NK-92 treated with Interleukin-12 subunit alpha and Interleukin-12 subunit beta, amount 100 ng/mL, for 24 hours (cell line): ENCODE measurements at places on chromosomes 12 and 14.

GRCh38 chr12:91381309-91381804, 198.7 kb upstream of the DCN start:
- no peak for DNase-seq

DNA sequence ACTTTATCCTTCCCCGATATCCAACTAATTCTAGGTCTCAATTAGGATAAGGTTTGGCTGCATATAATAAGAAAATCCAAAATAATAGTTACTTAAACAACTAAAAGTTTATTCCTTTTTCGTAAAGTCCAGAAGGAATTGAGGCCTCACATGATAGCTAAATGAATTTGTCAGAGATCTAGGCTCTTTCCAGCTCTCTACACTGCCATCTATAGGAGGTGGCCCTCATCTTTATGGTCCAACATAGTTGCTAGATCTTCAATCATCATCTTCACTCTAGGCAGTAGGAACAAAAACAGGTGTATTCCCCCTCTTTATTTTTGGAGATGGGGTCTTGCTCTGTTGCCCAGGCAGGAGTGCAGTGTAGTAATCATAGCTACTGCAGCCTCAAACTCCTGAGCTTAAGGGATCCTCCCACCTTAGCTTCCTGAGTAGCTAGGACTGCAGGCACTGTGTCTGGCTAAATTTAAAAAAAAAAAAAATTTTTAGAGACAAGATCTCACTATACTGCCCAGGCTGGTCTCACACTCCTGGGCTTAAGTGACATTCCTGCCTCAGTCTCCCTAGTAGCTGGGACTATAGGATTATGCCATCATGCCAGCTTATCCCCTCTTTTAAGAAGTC, 46.5 kb upstream of the SAV1 start:
- DNase-seq = no peak

DNA sequence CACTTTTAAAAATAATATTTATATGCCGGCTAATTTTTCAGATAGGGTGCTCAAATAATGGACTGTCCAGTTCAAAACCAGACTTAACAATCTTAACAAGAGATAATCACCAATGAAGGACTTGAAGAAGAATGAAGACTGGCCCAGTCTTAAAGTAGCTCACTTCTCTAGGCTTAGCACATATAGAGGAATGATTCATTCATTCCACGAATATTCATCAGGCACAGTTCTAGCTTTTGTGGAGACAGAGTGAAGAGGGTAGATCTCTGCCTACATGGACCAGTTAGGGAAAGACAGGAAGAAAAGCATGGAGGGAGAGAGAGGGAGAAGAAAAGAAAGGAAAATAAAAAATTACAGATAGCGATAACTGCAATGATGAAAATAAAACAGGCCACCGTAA, 42.8 kb upstream of the METAP2 start:
- DNase-seq = no peak

GRCh38 chr12:1830401-1830845, 10.1 kb downstream of the LRTM2 start:
- no peak for DNase-seq

DNA sequence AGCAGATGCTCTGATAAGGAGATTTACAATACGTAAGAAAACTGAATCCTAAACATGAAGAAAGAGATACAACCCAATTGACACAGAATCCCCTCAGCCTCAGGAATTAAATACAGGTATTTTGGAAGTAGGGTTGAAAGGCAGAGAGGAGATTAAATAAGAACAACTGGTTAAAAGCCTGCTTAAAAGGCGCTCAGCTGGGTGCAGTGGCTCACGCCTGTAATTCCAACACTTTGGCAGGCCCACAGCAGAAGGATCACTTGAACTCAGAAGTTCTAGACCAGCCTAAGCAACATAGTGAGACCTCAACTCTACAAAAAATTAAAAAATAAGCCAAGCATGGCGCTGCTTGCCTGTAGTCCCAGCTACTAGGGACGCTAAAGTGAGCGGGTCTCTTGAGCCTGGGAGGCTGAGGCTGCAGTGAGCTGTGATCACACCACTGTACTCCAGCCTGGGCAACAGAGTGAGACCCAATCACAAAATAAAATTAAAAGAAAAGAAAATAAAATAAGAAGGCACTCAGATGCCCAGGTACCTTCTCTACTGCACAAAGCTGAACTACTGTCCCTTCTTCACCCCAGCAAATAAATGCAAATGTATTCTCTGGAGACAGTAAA, 32.9 kb downstream of the MED13L start:
- no peak for DNase-seq

DNA sequence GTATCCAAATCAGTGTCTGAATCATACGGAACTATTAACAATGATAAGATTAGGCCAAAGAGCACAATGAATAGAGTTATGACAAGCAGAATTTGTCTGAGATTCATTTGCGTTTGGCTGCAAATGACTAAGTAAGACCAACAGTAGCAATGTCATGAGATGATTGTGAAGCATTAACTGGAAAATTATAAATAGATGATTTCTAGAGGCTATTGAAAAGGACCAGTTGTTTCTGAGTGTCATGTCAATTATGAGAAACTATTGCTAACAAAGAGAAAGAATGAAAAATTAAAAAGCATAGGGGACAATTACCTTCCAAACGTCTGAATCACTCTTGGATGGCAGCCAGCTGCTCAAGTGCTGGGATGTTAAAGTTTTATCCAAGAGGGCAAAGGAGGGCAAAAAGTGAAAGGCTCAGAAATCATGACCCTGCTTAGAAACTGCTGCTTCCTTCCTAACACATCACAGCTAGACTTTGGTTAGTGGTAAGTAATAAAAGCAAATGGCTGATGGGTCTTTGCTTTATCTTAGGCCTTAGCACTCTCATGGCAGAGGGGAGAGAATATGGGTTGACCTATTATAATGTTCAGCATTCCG, 89.0 kb downstream of the AKAP6 start:
- no peak for DNase-seq

- no peak for DNase-seq
Measured at GRCh38 chr12:111469401-111469800, 63.7 kb downstream of the SH2B3 start.

DNA sequence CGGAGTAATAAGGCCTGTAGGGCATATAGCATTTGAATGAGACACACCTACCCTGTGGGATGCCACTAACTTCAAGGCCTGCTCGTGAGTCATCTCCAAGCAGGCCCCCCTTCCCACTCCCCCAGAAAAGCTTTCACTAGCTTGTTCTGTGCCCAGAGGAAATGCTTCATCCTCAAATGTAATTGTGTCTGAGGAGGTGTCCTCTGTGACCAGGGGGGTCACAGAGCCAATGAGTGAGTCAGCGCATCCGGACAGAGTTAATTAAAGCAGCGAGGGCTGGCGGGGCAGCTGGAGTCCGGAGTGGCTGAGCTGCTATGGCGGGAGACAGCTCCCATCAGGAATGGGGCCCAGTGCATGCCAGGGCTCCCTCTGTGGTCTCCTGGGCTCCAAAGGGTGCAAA, 27.0 kb upstream of the ESRRB start:
- no peak for DNase-seq

DNA sequence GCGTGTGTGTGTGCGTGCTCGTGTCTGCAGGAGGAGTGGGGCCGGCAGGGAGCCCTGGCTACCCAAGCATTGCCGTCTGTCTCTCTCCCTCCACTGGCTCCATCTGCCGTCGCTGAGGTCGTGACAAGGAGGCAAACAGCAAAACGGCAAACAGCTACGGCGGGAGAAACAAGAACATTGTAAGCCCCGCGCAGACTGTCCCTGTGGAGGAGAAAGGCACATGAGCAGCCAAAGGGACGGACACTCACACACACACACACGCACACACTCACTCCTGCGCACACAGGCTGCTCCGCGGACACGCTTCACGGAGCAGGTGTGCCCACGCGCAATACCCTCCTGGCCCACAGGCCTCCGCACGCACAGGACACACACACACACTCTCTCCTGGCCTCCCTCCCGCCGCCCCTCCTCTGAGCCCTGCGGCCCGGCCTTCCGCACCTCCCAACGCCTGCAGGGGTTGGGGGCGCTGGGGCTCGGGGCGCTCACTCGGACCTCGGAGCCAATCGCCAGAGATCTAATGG, 905 bp downstream of the CISTR start:
- no peak for DNase-seq

GRCh38 chr14:35231207-35231760, 60.9 kb upstream of the PSMA6 start:
- DNase-seq = no peak

- no peak for DNase-seq
Measured at GRCh38 chr14:100147691-100148464, 11.6 kb downstream of the DEGS2 start.

GRCh38 chr12:129807136-129807535, 96.7 kb downstream of the TMEM132D start:
- DNase-seq = no peak

GRCh38 chr12:6472491-6472890, 2.0 kb upstream of the VAMP1 start:
- DNase-seq = no peak

DNA sequence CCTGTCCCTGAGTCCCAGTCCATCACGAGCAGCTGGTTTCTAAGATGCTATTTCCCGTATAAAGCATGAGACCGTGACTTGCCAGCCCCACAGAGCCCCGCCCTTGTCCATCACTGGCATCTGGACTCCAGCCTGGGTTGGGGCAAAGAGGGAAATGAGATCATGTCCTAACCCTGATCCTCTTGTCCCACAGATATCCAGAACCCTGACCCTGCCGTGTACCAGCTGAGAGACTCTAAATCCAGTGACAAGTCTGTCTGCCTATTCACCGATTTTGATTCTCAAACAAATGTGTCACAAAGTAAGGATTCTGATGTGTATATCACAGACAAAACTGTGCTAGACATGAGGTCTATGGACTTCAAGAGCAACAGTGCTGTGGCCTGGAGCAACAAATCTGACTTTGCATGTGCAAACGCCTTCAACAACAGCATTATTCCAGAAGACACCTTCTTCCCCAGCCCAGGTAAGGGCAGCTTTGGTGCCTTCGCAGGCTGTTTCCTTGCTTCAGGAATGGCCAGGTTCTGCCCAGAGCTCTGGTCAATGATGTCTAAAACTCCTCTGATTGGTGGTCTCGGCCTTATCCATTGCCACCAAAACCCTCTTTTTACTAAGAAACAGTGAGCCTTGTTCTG, 41.6 kb downstream of the DAD1 start:
- no peak for DNase-seq

DNA sequence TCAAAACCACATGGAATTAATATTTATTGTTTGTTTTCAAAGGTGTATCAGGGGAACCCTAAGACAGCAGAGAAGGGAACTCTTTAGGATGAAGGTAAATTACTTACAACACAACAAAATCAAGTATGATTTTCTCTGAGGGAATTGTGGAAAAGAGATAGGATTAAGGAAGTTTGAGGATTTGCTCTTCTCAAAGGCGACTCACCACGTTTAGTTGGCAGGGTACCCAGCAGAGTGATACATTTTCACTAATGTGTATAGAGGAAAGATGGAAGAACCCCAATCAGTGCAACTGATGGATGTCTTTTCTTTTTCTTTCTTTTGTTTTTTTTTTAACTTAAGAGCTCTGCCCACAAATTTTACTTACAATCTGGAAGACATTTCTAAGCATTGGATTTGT, 499.2 kb downstream of the CCER1 start:
- no peak for DNase-seq

DNA sequence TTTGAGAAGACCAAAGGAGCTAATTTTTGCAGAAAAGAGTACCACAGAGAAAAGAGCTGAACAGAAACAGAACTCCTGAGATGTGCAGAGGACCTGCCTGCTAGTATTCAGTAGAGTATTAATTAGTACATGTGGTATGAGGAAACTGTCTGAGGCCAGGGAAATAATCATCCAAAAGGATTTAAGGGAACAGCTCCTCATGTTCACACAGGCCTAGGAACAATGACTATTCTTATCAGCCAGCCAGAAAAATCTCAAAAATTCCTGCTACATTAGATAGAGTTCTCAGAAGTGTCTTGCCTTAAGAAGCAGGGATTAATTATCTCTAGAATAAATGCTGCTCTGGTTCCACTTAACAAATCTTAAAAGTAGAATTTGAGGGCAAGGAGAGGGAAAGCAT, 36.4 kb downstream of the PKP2 start:
- DNase-seq = no peak

DNA sequence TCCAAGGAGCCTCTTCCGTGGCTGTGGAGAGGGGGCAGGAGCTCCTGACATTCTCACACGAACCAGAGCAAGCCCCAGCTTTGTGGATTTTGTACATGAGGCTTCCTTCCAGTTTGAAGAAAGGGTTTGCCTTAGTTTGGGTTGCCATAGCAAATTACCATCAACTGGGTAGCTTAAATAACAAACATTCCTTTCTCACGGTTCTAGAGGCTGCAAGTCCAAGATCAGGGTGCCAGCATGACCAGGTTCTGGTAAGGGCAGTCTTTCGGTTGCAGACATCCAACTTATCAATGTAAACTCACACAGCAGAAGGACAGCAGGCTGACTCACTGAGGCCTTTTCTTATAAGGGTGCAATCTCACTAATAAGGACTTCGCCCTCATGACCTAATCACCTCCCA, 25.9 kb upstream of the STAB2 start:
- DNase-seq = no peak

DNA sequence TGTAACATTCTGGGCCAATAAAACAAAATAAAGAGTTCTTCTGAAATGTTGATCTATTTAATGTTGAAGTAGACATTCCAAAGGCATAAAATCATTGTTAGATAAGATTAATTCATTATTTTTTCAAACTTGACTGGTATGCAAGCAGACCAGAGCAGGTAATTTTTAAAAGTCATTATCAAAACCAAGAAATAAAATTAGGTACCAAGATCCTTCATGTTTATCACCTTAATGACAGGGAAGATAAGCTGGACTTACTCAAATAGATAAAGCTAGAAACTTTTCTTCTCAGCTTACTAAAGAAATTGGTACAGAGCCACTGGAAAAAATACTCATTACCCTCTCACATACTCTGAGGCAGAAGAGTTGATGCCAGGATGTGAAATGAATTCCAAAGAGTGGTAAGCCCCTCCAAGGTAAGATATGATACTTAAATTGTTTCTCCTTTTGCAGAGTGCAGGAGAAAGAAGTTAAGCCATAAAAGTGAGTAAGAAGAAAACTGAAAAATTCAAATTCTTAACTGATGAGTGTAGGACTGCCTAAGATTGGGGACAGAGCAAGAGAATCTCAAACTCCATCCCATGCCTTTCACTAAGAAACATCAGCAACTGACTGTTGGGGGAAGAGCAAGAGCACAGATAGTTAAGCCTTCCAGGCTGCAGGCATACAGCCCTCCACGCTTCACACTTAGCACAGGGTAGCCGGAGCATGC, 111.9 kb downstream of the SLC41A2 start:
- DNase-seq = no peak
